ENCODE measurements at places on chromosomes 7 and 10.
A peak's percentile ranks its signal among the peaks of the same experiment; 100 is the strongest.

DNA sequence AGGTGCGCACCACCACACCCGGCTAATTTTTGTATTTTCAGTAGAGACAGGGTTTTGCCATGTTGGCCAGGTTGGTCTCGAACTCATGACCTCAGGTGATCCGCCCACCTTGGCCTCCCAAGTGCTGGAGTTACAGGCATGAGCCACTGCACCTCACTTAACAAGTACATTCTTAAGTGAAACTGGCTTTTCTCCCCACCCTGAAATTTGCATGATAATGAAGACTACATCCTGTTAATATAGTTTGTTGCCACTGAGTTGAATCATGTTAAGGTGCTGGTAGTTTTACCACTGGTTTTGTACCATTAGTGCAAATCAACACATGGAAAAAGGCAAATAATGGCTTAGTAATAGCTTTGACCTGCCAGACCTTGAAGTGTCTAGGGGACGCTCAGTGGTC is 62.2 kb downstream of the MPLKIP start:
- DNase-seq = no peak

DNA sequence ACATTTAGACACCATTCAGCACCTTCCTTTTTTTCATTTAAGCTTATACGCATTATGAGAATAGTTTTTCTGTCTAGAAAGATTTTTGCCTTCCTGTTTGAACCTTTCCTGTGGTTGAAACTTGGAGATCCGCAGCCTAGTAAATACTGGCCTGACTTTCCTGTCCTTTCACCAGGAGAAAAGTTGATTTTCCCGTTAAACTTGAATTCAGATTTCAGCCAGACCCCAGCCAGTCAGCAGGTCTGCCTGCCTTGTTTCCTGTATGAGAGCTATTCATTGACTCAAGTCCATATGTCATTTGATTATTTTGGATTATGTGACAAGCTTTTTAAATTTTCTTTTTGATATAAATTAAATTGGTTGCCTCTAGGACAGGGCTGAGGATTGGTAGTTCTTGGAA is 71.5 kb downstream of the EVX1 start:
- DNase-seq = peak; percentile 6

GRCh38 chr10:103799341-103799740 is 56.0 kb downstream of the SH3PXD2A start:
- no peak for DNase-seq

DNA sequence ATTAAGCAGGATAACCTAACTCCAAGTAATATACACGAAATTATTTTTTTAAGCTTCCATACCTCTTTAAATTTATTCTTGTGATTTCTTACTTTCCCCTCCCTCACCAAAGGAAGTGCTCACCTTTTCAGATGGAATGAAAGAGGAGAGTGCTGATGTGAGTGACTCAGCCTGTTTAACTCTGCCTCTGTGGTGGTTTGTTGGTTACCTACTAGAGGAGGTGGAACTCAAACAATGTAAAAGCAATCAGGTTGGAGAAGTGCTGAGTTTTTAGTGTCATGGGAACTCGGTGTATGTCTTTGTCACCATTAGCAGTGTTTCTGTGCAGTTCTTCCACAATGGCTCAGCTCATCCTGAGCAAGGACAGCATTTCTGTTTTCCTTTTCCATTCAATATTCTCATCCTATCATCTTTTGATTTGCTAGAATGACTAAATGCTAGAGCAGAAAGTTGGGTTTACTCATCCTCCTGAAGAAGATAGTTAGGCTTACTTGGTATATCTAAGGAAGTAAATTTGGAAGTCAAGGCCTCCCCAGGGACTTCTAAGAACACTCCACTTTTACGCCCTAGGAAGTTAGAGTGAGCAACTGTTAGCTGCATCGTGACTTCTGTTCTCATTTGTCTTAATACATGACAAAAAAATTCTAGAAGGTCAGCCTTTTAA is 6.0 kb downstream of the ADD3 start:
- no peak for DNase-seq

DNA sequence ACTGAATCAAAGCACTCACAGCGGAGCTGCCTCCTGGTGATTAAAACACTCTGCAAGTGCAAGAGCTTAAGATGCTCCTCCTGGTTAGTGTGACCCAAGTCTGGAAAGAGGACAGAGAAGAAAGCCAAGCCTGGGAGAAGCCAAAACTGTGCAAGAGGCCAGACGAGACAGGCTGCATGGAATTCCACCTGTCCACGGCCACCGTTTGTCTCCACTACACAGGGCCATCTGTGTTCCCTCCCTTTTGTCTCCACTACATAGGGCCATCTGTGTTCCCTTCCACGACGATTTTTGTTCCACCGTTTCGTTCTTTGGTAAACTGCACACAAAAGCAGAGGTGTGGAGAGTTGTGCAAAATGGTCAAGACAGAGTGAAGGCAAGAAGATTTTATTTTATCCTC is 233.0 kb downstream of the DIP2C start:
- DNase-seq = no peak

GRCh38 chr10:100569687-100570481 is 34.1 kb downstream of the HIF1AN start:
- DNase-seq = peak; percentile 66

DNA sequence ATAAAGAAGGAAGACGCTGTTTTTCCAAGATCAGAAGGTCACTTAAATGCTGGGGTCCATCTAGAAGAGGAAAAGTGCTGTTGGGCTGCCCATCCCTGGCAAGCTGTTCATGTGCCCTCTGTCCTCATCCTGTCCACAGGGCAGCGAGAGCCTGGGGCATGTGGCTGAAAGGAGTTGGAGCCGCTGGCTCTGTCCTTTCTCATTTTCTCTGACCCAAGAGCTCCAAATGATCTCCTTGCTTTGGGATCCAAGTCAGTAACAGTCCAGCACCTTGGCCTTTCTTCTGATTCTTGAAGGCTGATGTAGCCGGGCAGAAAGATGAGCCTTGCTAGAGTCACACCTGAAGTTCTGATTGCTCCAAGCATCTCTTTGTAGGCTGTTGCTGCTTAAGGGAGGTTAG is 44.4 kb downstream of the SPDYE5 start:
- DNase-seq = no peak

DNA sequence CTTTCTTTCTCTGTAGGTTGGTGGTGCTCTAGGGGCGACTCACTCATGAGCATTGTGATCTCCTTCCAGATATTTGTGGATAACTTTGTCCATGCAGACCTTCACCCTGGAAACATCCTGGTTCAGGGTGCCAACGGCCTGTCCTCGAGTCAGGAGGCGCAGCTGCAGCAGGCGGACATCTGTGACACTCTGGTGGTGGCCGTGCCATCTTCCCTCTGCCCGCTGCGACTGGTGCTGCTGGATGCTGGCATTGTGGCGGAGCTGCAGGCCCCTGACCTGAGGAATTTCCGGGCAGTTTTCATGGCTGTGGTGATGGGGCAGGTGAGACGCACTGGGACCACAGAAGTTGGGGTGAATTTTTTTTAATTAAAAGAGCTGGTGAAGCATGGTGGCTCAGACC is 9.6 kb upstream of the NDUFB2 start:
- no peak for DNase-seq

DNA sequence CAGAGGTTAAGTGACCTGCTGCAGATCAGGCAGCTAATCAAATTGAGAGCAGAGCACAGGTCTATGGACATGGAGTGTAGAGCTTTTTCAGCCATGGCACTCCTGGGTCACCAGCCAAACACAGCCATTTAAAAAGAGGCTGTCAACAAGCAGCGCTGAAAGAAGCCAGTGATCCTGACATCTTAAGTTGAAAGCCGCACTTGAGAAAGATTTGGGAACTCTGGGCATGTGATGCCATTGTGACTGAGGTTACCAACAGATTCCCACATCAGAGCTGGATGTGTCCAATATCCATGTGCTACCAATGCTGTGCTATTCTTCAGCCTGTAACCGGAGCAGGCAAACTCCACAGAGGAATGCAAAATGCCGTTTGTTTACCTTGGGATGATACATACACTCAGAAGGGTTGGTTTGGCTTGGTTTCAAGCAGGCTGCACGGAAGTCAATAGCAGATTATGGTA is 56.2 kb upstream of the ABLIM1 start:
- no peak for DNase-seq

DNA sequence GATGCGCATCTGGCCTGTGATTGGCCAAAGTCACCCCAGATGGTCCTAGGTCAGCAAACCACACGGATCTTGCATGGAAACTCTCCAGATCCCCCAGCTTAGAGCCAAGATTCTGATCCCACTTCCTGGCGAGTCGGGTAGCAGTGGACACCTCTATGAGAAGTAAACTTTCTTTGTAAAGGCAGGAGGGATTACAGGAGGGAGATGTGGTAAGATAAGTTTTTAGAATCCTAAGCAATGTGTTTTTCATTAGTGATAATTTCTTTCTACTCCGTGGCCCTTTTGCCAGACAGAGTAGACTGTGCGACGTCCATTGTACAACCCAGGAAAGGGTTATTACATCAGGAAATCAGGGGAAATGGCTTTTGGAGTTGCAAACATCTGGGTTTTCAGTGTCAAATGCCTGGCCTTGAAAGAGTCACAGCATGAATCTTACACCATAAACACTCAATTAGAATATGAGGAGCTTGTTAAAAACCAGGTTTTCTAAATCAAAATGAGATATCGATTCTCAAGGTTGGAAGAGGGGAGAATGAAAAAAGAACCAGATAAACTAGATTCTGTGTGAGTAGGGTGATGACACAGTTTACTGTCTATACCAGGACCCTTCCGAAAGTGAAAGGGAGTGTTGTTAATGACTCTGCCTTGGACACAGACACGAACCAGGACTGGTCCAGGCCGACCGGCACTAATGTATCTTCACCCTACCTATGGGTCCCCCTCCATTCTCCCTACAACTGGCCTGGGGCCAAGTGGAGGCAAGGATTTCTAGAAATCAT is 61.9 kb upstream of the WAC start:
- DNase-seq = no peak

GRCh38 chr10:3887885-3888476 is 103.0 kb upstream of the KLF6 start:
- DNase-seq = no peak

- DNase-seq = no peak
Measured at GRCh38 chr7:155190688-155191087, 107.0 kb upstream of the INSIG1 start.

GRCh38 chr10:86388119-86388704 is 21.6 kb upstream of the GRID1 start:
- DNase-seq = no peak

GRCh38 chr10:30463944-30464451 is 30.0 kb downstream of the MAP3K8 start:
- DNase-seq = no peak

GRCh38 chr7:28723336-28723735 is 234.8 kb downstream of the TRIL start:
- no peak for DNase-seq

DNA sequence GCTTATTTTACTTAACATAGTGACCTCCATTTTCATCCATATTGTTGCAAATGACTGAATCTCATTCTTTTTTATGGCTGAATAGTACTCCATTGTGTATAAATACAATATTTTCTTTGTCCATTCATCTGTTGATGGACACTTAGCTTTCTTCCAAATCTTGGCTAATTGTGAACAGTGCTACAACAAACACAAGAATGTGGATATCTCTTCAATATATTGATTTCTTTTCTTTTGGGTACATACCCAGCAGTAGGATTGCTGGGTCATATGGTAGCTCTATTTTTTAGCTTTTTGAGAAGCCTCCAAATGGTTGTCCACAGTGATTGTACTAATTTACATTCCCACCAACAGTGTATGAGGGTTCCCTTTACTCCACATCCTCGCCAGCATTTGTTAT is 58.0 kb downstream of the CREB5 start:
- DNase-seq = no peak

DNA sequence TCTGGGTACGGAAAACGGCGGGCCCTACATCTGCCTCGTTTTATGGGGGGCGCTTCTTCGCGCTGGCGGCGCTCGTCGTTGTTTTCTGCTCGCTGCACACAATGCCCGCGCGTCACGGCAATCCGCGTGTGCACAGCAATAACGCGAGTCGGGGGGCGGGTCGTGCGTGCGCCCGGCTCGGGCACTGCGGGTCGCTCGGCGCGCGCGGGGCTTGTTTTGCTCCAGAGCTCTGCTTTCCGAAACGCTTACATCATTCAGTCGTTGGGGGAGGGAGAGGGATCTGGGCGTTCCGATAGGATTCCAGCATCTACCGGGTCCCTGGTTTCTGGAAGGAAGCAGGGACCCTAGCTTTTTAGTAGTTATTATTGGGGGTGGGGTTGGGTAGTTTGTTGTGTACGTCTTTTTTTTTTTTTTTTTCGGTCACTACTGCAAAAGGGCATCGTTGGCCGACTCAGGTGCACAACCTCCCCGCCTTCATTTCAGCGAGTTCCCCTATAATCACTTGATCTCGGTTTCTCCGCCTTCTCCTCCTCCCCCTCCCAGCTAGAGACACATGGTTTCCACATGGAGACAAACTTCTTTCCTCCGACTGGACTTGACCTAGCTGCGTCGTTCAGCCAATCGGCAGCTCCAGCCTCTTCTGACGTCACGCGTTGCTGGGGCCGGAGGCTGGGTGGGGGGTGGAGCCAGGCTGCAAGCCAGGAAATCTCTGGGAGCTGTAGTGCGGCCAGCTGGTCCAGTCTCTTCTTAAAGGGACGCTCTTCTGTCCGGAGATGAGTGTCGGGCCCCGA is 3.5 kb downstream of the MXI1 start:
- DNase-seq = peak; percentile 89

DNA sequence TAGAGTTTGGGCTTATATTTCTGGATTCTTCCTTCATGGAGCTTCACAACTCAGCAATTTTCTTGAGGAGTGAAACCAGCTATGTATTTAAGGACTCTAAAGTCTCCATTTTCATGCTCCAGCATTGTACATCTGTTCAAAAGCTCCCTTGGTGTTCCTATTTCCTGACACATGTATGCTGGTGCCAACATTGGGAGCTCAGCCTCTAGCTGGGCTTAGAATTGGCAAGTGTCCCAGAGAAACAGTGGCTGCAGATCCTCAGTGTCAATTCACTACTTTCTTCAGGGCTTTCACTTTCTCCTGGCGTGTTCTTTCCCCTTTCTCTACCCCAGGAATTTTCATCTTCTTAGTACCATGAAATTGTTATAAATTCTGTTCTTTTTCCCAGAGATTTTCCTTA is 103.1 kb downstream of the ZNF467 start:
- peak; percentile 76 for DNase-seq

DNA sequence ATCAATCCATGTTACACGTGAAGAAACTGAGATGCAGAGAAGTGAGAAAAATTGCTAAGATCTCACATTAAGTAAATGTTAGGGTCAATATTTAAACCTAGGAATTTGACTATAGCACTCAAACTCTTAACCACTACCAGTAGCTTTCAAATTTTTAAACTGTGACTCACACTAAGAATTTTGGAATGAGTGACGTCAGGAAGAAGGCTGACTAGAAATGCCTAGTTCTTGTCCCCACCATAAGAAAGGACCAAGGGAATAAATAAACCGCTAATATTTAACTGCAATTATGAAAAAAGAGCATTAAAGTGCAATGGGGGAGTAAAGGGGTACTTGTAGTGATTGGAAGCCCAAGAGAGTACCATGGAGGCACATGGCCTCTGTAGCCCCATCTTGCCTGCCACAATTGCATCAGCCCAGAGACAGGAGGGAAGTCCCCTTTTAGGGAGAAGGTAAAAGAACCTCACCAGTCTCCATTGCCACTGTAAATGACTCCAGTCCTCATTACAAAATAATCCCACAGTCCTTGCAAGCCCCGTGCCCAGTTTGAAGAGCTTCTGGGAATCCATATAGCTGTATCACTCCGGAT is 3.5 kb upstream of the AKR1B1 start:
- DNase-seq = no peak

- DNase-seq = no peak
Measured at GRCh38 chr10:9294865-9295264, 1240.4 kb downstream of the GATA3 start.

- no peak for DNase-seq
Measured at GRCh38 chr10:83214136-83214535, 925.2 kb upstream of the GHITM start.

Measured in NCI-H1694 (cell line).